Activated B cell treated with CpG ODN at 0.5 μM for 24 hours (primary cell): ENCODE measurements at places on chromosomes 5 and 9. TPM values are rescaled to one million over a fixed set of nuclear protein-coding genes. Genes with fewer than 3 reads are reported as not detected.

The ZNF483 gene
- total RNA-seq, result 1.4 and 2.7 TPM in 2 replicates

The ENHO gene
- not detected in 2 replicates for total RNA-seq

The MYMK gene
- total RNA-seq, result not detected in 2 replicates

The AGXT2 gene
- total RNA-seq, result not detected in 2 replicates

The SPRY4 gene
- total RNA-seq, result not detected in 2 replicates

The GKAP1 gene
- 3.7 and 4.3 TPM in 2 replicates for total RNA-seq

The DOCK2 gene
- total RNA-seq, result 274 and 344 TPM in 2 replicates

- no peak for DNase-seq
Observed at GRCh38 chr5:72285424-72285821, 34.6 kb downstream of the MRPS27 start.

- DNase-seq, result no peak
Observed at GRCh38 chr5:54718656-54719055, 201.1 kb downstream of the SNX18 start.

DNA sequence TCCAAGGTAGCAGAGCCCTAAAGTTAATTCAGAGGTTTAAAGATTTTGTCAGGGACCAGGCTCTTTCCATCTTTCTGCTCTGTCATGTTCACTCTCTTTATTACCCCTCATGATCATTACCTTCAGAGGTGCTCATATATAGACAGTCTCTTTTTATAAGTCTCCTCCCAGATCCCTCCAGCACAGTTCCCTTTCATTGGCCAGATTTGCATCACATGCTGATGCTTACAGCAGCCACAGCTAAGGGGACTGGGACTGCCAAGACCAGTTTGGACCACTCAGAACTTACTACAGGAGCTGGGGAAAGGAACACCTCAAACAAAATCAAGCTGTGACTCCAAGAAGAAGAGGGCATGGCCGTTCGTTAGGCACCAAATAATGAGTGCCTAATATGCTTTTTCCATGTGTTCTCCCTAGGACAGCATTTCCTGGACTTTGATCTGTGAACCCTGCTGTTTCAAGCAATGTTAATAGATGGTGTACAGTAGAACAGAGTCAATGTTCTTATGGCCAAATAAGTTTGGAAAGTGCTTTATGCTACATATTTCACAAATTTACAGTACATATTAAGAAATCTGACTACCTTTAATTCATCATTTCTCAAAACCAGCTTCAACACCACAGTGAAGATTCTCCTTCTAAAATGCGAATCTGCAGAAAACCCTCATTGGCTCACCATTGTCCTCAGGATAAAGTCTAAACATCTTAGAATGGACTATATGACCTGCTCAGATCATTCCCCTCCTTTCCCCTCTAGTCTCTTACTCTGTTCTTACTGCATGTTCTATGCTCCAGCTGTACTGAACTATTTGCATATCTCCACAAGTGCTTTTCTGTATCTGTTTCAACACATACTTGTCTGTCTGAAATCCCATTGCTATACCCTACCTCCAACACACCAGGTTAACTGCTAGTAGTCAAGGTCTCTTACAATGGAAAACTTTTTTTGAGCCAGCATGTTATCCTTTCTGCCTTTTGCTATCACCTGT is 3.4 kb downstream of the C5orf58 start:
- no peak for DNase-seq

- DNase-seq, result no peak
Observed at GRCh38 chr9:112839331-112839730, 51.3 kb downstream of the SLC46A2 start.

- DNase-seq, result no peak
Observed at GRCh38 chr9:124590889-124591641, 83.9 kb upstream of the NR5A1 start.

DNA sequence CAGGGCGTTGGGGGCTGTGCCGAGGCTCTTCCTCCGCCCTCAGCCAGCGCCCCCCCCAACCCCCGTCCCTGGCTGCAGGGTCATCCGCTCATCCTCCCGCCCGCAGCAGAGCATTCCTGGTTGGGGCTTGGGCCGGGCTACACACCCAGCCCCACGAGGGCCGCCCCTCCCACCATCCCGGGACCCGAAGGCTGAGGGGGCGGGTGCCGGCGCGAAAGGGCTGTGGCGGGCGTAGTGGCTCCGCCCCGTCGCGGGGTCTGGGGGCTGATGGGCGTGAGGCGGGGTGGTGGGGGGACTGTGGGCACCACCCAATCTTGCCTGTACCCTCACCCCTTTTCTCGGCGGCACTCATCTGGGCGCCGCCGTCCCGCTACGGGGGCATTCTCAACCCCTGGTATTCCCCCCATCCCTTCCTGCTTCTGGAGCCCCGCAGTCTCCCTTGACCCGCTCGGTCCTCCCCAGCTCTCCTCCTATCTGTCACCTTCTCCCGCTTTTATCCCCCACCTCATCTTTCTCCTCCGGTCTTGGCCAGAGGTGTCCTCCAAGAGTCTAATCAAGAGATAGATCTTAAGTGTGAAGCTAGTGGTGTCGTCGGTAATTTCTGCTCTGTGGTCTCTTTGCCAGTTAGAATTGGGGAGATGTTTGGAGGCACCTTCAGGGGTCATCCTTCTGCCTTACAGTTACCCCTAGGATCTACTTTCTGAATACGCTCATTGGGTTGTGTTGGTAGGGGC is 1.6 kb downstream of the FER start:
- DNase-seq, result no peak

DNA sequence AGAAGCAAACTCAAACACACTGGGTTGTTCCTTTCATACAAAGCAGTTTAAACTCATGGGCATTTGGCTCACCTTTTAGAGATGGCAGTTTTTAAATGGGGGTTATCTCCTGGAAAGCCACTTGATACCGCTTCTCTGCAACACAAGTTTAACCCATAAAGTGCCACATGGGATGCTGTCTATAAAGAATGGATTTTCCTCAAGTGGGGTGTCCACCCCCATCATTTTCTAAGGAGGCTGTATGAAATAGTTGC is 528 bp upstream of the TRPM3 start:
- DNase-seq, result no peak

GRCh38 chr9:121660876-121661275 is 9.4 kb downstream of the DAB2IP start:
- no peak for DNase-seq

- no peak for DNase-seq
Observed at GRCh38 chr5:76787237-76787636, 31.6 kb upstream of the F2RL1 start.

DNA sequence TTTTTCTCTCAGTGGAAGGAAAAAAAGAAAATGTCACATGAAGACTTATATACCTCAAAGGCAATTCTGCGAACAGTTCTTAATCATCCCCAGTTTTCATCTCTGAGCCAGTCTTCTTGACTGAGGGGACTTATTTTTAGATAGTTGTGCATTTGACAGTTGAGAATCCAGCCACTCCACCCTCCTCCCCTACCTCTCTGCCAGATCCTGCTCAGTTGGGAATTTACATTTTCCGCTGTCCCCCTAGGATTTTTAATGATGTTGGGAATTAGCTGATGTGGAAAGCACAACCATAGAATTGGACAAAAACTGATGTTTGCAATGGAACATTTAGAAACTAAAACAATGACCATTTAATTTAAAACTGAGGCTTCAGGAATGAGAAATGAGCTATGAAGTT is 194.3 kb upstream of the PIK3R1 start:
- DNase-seq, result no peak

DNA sequence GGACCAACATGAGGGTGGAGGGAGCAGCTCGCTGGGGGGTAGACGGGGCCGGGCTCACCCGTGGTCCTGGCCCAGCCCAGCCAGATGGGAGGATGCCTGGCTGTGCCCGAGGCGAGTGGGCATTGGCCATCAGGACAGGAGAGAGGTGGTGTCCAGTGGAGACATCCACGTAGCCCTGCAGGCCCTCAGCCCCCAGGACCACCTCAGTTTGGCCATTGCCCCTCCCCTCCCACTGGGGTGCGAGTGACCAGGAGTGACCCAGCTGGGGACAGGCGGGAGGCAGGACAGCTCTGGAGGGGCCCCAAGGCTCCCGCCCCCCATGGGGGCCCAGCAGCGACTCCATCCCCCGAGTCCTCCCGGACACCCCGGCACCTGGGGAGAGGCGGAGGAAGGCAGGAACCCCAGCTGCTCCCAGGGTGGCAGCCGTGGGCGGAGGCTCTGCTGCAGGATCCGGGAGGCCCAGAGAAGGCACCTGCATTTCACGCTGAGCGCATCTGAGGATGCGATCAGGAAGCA is 8.3 kb downstream of the NOXA1 start:
- DNase-seq, result no peak

GRCh38 chr5:41832430-41832829 is 37.8 kb downstream of the OXCT1 start:
- DNase-seq, result no peak

GRCh38 chr9:105385381-105385985 is 62.4 kb upstream of the FSD1L start:
- peak; percentile 17 for DNase-seq

- no peak for DNase-seq
Observed at GRCh38 chr9:128556276-128556675, 3.9 kb downstream of the SPTAN1 start.

- no peak for DNase-seq
Observed at GRCh38 chr9:127895811-127896210, 3.6 kb downstream of the ST6GALNAC6 start.

DNA sequence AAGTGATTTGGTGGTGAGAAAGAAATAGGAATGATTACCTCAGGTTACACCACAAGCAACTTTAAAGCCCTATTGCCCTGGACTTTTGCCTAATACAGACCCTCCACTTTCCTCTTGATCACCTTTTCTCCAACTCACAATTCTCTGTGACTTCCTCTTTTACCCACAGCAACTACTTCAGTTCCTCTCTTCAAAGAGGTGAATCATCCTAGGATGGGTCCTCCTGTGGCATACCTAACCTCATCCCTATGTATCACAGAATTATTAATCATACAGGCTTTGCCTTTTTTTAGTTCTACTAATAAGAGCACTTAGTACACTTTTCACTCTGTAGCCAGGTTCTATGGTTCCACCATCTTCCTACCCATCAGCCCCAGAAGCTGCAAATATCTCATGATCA is 19.6 kb upstream of the INSL6 start:
- no peak for DNase-seq

- DNase-seq, result no peak
Observed at GRCh38 chr9:87464110-87464991, 33.3 kb upstream of the DAPK1 start.

- DNase-seq, result no peak
Observed at GRCh38 chr9:137313956-137314560, 12.0 kb upstream of the NRARP start.
